MG63 (cell line): ENCODE measurements at places on chromosomes 7 and 10. TPM values are rescaled to one million over a fixed set of nuclear protein-coding genes. Genes with fewer than 3 reads are reported as not detected.

The DYNC1I1 gene
- total RNA-seq = 2.2 and 2.3 TPM in 2 replicates

The MMP21 gene
- not detected in 2 replicates for total RNA-seq

The GNGT1 gene
- not detected in 2 replicates for total RNA-seq

The PON1 gene
- not detected in 2 replicates for total RNA-seq

The PTF1A gene
- not detected in 2 replicates for total RNA-seq

GRCh38 chr7:51141451-51142003 lies 175.1 kb downstream of the COBL start:
- no peak for DNase-seq

DNA sequence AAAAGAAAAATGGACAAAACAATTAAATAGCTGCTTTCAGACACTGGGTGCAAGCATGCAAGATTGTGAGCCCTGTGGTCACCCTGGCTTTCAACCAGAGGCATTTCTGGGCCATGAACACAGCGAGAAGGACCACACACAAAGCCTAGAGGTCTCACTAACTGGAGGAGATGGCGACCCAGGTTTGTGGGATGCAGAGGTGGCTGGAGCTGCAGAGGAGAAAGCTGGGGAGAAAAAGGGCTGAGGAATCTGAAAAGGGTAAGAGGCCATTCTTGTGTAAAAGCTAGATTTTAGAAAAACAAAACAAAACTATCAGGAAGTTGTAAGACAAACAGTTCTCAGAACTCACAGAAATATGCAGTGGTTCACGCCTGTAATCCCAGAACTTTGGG lies 30.1 kb upstream of the PTPRN2 start:
- no peak for DNase-seq

- DNase-seq = no peak
Observed at GRCh38 chr7:135508883-135509588, 866 bp downstream of the CNOT4 start.

DNA sequence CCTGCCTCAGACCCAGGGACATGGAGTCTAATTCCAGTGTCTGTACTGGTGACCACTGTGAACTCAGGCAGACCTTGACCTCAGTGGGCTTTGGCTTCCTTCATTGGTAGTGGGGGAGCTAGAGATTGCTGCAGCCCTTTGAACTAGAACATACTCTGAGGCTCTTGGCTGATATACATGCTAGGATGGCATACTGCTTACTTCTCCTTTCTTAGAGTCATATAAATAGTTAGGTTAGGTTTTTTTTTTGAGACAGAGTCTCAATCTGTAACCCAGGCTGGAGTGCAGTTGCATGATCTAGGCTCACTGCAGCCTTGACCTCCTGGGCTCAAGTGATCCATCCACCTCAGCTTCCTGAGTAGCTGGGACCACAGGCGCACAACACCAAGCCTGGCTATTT lies 49.7 kb downstream of the TMEM178B start:
- no peak for DNase-seq

DNA sequence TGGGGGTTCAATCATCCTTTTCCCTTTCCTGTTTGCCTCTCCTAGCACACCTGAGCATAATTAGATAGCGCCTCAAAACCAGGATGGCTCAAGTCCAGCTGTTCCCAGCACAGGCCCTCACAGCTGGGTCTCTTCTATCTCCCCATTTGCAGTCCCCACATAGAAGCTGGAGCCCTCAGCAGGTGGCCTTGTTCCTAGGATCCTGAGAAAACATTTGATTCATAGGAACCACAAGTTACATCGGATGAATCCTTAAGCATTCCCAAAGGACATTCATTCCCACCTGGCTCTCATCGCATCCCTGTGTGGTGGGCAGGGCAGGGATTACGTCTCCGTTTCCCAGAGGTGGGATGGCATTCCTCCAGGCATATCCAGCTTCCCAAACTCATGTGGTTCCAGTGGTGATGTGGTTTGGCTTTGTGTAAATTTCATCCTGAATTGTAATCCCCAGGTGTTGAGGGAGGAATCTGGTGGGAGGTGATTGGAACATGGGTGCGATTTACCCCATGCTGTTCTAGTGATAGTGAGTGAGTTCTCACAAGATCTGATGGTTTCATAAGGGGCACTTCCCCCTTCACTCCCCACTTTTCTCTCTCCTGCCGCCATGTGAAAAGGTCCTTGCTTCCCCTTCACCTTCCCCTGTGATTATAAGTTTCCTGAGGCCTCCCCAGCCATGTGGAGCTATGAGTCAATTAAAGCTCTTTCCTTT lies 49.8 kb upstream of the LEP start:
- no peak for DNase-seq

DNA sequence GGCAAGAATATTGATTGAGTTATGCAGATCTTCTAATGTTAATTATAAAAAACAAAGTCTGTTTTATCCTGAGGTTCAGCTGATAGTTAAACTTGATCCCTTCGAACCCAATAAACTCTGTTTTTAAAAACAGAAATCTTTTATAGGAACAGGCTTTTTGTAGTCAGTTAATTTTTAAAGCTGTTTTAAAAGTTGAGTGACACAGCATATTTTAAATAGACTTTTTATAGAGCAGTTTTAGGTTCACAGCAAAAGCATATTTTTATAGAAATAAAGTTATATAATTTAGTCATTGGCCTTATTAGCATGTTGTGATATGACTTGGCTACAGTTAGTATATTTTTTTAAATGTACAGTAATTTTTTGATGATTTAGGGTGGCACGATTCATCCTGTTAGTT lies 11.1 kb downstream of the FOXK1 start:
- no peak for DNase-seq
